ENCODE measurements at places on chromosomes 4 and X. TPM values are rescaled to one million over a fixed set of nuclear protein-coding genes. Genes with fewer than 3 reads are reported as not detected.

- DNase-seq = no peak
- peaks cover 3% of the 10 kb centered on the region for H3K4me1 ChIP-seq
- no peak overlapping the region for H3K4me3 ChIP-seq
- no peaks in the 10 kb centered on the region for H3K27me3 ChIP-seq
- peaks cover 3% of the 10 kb centered on the region for H3K36me3 ChIP-seq
Measured at GRCh38 chrX:130260316-130260715, 8.4 kb downstream of the ZNF280C start.

DNA sequence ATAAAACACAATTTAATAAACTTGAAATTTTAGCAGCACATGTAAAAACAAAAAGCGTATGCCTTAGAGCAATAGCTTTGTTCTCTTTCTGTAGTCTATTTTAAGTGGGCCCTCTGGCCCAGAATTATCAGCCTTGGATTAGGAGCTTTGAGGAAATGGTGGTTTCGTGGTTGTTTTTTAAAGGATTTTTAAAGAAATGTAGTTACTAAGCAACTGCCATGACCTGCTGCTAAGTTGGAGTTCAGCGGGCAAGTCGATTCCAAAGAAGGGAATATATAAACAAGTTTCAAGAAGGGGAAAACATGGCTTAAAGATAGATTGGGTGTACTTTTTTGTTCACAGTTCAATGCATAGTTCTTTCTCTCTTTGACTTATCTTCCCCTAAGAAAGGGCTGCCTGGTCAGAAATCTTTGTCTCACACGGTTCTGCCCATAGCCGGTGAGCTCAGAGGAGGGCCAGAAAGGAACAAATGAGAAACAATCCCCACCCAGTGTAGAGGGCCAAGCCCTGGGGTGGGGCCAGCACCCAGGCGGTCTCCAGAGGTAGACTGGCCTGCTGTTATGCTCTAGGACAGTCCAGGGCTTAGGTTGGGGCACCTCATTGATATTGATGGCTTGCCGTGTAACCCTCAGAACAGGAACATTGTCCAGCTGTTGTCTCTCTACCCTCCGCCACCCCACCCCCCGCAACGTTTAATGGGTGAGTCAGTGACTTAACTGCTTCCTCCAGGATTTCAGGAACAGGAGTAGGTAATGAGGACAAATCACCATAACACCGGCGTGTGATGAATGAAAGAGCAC lies 32.5 kb downstream of the DLG3 start:
- peaks cover 4% of the 10 kb centered on the region for H3K4me1 ChIP-seq
- no peak overlapping the region for H3K27ac ChIP-seq
- no peaks in the 10 kb centered on the region for H3K27me3 ChIP-seq
- no peak overlapping the region for H3K4me3 ChIP-seq
- peaks cover 3% of the 10 kb centered on the region for H3K36me3 ChIP-seq

- DNase-seq = no peak
- no peaks in the 10 kb centered on the region for H3K36me3 ChIP-seq
- H3K4me3 ChIP-seq = no peak overlapping the region
- H3K4me1 ChIP-seq = no peaks in the 10 kb centered on the region
- H3K27me3 ChIP-seq = no peaks in the 10 kb centered on the region
- no peak overlapping the region for H3K27ac ChIP-seq
Measured at GRCh38 chr4:125283707-125284279, 31.0 kb upstream of the FAT4 start.

AMTN gene
- total RNA-seq = not detected

Measured in activated naive CD8-positive, alpha-beta T cell treated with anti-CD3 and anti-CD28 coated beads for 36 hours (primary cell).